ENCODE measurements at places on chromosomes 7 and 10.

DNA sequence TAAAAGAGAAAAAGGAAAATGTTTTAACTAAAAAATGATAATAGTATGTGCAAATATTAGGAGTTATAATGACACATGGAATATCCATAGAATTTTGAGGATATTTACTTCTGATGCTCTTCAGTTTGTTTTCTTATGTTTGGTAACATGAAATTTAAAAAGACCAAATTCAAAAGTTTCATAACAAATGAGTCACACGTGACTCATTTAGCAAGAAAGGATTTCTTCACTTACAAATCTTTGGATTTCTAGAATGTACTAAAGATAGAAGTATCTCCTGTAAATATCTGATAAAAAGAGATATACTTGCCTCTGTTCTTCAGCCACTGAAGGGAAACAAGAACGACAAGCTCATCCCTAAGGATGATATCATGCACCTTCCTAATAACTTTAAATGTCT lies 774.5 kb upstream of the LRRTM3 start:
- no peak for DNase-seq

DNA sequence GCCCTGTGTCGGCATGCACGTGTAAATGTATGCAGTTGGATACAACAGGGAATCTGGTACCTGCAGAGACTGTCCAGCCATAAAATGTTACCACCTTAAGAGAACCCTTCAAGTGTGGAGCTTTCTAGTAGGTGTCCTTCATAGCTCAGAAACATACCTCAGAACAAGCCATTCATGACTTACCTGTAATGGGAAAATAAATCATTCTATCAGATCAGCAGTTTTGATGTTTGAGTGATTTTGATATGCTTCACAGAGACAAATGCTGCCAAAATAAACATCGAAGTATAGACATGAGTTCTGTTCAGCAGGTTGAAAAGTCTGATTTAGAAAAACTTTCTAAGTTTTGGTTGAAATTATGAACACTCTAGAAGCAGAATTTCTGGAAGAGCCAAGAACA lies 33.5 kb upstream of the UMAD1 start:
- no peak for DNase-seq

DNA sequence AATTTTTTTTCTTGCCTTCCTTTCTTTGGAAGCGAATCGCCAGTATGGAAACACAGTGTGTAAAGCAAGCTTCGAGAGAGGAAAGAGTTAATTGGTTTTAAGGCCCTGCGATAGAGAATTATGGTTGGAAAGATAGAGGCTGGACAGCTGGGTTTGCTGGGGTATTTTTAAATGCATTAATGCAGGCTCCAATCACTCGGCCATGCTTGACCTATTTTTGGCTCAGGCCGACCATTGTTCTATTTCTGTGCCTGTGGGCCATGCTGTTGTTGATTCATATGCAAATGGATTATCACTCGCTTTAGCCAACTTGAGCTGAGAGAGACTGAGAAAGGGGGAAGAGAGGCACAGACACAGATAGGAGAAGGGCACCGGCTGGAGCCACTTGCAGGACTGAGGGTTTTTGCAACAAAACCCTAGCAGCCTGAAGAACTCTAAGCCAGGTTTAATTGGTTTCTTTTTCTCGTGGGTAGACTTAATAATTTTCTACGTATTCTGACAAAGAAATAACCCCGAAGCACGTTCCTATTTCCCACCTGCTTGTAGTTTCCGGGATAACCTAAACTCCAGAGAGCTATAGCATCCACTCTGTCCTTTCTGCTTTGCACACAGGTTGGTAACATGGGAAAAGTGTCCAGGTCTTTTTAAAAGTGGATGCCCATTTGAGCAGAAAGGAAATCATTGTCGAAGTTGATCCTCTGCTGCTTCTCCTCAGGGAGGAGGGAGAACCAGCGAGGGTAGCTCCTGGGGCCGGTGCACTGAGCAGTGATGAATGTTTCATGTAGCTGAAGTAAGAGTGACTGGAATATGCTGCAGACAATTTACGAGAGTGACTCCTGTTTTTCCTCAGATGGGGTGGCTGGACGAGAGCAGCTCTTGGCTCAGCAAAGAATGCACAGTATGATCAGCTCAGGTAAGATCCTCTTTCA lies at the start of gene HDAC9:
Gene HDAC9 (plus strand): TSS at position 338 of the 929 bp plus-strand sequence. CDS start 554 bp downstream, at position 892.
- no peak for DNase-seq

GRCh38 chr7:641966-642365 lies 84.5 kb upstream of the DNAAF5 start:
- DNase-seq, result no peak

DNA sequence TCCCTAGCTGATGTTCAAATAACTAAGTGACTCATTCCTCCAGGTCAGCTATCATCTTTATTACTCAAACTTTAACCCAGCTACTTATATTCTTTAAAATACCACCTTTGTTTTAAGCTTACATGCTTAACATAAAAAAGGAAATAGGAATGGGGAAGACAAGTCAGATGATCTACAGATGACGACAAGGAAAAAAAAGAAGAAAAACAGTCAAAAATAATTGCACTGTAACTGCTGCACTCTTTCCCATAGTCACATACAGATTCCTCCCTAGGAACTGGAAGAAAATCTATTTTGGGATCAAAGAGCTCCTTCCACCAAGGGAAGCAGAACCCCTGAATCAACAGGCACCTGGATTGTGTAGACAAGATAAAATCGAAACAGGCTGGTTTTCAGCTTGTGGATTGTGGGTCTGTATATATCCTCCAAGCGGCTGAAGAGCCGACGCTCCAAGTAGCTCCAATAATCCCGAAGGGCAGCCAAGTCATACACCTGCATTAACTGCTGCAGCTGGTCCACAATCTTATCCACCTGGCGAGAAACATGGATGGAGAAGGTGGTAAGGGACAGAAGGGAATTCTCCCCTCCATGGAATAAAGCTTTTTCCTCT lies 2.0 kb downstream of the WDR91 start:
- no peak for DNase-seq

DNA sequence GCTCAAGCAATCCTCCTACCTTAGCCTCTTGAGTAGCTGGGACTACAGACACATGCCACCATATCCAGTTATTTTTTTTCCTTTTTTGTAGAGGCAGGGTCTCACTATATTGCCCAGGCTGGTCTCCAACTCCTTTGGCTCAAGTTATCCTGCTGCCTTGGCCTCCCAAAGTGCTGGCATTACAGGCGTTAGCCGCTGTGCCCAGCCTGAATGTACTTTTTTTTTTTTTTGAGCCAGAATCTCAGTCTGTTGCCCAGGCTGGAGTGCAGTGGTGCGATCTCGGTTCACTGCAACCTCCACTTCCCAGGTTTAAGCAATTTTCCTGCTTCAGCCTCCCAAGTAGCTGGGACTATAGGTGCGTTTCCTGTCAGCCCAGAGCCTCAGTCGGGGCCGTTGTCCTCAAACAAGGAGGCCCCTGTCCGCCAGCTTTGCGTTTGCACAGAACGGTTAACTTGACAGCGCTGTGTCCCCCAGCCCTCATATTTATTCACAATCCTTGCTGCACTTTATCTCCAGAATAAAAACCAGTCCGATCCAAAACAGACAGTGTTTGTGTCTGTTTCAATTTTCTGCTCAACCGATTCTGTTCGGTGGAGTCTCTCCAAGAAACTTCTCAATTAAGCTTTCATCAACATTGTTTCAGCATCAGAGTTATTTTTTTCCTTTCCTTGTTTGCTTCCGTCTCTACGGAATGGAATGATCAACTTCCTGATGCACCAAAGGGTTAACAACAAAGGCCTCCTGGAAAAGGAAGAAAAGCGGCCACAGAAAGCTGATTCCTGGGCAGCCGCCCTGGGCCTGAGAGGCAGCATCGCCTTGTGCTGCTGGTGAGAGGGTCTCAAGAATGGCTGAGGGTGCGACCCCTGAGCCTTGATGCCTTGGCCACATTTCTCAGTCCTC lies 64.5 kb downstream of the PDIA4 start:
- DNase-seq, result no peak

GRCh38 chr7:36879021-36879420 lies 154.7 kb upstream of the AOAH start:
- no peak for DNase-seq

DNA sequence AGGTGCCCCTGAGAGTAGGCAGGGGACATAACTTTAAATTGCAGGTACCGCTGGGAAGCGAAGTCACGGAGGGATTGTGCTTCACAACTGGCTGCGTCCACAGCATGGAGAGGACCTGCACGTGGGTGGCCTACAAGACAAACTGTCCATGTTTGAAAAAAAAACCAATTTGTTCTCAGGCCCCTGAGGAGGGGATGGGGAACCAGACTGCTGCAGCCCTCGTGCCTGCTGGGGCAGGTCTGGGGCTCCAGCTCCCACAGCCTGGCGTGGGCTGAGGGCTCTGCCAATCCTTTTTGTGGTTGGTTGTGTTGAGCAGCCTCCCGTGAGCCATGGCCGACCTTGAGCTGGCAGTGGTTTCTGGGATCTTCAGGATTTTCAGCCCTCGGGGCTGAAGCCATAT lies 9.7 kb downstream of the SFRP5 start:
- DNase-seq, result no peak

DNA sequence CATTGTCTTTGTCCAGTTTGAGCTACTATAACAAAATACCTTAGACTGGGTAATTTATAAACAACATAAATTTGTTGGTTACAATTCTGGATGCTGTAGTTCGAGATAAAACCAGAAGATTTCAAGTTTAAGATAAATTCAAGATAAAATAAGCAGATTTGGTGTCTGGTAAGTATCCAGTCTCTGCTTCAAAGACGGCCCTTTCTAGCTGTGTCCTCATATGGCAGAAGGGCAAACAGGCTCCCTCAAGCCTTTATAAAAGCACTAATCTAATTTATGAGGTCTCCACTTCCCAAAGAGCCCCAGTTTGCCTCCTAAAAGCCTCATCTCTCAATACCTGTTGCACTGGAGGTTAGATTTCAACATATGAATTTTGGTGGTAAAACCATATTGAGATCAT lies 31.1 kb upstream of the SGCE start:
- DNase-seq, result no peak

GRCh38 chr7:158416283-158416933 lies 171.2 kb downstream of the PTPRN2 start:
- DNase-seq, result no peak

DNA sequence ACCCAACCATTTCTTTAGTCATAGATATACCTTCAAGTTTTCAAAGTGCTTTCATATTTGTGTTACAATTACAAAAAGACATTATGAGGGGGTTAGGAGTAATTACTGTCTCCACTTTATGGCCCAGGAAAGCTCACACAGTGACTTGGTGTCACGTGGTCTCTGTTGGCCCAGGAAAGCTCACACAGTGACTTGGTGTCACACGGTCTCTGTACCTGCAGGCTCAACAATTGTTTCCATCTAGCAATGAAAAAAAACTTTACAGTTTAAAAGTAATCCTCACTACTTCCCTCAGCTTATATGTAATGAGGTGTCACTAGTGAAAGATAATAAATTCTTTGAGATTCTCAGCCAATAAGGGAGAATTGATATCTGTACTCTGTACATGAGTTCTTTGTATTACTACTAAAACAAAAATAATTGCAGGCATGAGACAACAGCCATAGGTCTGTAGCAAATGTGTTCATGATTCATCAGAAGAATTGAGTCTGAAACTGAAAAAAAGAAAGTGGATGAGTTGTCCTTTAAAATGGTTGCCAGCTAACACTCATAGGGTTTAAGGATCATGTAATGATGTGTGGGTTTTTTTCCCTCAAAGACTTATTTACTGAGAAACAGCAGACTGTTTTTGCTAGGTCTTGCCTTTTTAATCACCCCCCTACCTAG lies 10.9 kb downstream of the OGDH start:
- no peak for DNase-seq

GRCh38 chr7:114630201-114630990 lies 215.8 kb downstream of the FOXP2 start:
- DNase-seq, result no peak

DNA sequence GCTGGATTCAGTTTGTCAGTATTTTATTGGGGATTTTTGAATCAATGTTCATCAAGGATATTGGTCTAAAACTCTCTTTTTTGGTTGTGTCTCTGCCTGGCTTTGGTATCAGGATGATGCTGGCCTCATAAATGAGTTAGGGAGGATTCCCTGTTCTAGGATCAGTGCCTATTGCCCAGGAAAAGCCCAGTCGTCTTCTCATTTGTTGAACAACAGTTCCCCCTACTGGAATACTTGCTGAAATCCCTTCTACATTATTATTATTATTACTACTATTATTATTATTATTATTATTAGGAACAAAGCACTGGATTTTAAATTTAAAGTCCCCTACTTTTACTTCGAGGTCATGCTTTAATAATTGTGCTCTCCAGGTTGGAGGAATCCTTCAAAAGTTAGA lies 528.9 kb downstream of the MAGI2 start:
- peak; percentile 5 for DNase-seq

DNA sequence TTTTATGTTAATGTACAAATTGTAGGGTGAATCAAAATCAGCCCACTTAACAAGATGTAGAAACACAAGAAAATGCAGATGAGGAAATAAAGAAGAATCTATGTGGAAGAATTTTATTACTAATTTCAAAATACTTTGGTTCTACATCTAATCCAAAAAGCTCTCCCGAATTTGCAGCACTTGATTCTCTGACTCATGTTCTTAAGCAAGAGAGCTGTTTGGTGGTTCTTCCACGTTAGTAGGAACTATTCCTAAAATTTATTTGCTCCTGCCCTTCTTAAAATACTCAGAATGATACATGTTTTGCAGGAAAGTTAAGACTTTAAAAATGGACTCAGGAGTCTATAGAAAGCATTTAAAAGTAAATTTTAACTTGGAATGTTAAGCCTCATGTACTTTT lies 91.8 kb downstream of the ZMYND11 start:
- no peak for DNase-seq

DNA sequence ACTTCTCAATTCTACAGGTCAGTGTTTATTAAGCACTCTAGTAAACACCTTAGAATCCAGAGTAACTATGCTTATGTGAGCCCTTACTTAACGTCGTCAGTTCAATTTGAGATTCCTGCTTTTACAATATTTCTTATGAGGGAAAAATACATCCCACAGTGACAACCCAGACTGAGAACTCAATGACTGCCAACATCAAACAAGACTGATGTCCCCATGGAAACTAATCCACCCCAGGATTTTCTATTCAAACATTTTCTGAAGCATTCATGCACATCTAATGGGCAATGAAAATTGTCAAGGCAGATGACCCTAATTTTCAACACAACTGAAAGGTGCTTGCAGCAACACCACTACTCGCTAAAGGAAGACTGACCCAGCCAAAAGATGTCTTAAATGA lies 67.0 kb downstream of the ATE1 start:
- no peak for DNase-seq

GRCh38 chr10:44206127-44206818 lies 178.6 kb downstream of the CXCL12 start:
- no peak for DNase-seq

DNA sequence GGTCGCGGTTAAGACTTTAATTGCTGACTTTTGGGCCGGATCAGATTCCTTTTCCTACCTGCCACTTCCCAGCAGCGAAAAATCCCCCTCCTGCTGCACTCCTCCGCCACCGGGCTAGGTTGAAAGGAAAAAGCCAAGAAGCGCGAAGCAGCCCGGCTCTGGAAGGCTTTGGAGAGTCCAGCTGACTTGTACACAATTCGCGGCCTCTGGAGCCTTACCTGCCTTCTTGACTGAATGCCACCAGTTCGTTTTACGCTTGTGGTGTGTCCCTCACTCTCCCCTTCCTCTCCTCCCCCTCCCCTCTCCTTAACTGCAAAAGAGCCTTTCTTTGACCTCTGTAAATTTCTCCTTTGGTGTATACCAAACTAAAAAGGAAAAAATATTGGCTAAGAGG lies 2.7 kb upstream of the FEZF1 start:
- DNase-seq, result no peak

- no peak for DNase-seq
Observed at GRCh38 chr7:100159099-100159623, 638 bp upstream of the TRAPPC14 start.

- DNase-seq, result no peak
Observed at GRCh38 chr7:98167653-98168052, 43.6 kb upstream of the BHLHA15 start.

Measured in AML-193 (cell line).